ENCODE measurements at places on chromosomes 5 and 9. TPM values are rescaled to one million over a fixed set of nuclear protein-coding genes. Genes with fewer than 3 reads are reported as not detected.

Gene SPARC
- total RNA-seq = 3,185 TPM

Gene MXD3
- total RNA-seq = 1.3 TPM

Gene ORM1
- total RNA-seq = not detected

Gene THBS4
- 1.1 TPM for total RNA-seq

Gene PCA3
- not detected for total RNA-seq

Gene C9orf78
- total RNA-seq = 38.4 TPM

Gene PCDHA13
- under 0.01 TPM for total RNA-seq

Gene PCDHB5
- total RNA-seq = 0.57 TPM

Gene CAVIN4
- total RNA-seq = 1.1 TPM

Measured in smooth muscle cell of bladder (primary cell).